Spinal cord (tissue), 10 donors: ENCODE measurements at places on chromosomes 2 and 18. TPM values are rescaled to one million over a fixed set of nuclear protein-coding genes. Genes with fewer than 3 reads are reported as not detected.

The SNORC gene
- total RNA-seq = 4.6 TPM

The KCNG2 gene
- total RNA-seq = 1.3 TPM

The CACNB4 gene
- 62.9 TPM for total RNA-seq

The IL18RAP gene
- 0.22 TPM for total RNA-seq

The GREB1L gene
- total RNA-seq = 13.8 TPM
